ENCODE measurements at places on chromosomes 11 and 22.

GRCh38 chr11:111602865-111603610 is 789 bp downstream of the SIK2 start:
- no peak for DNase-seq

DNA sequence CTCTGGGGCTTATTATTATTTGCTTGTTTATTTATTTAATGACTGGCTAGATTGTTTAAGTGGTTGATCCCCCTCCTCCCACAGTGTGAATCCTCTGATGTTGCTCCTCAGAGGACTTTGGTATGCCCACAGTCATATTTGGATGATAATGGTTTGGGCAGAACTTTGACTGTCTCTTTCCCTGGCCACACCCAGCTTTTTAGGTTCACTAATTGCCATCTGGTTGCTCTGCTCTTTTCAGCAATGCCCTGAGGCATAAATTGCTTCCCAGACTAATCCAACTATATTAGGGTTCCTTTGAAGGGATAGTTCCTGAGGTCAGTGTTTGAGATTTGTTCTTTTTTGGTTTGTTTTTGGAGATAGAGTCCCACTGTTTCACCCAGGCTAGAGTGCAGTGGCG is 99.3 kb upstream of the RRM1 start:
- no peak for DNase-seq

- no peak for DNase-seq
Observed at GRCh38 chr11:83979593-83979992, 693.4 kb upstream of the CCDC90B start.

- DNase-seq, result no peak
Observed at GRCh38 chr22:41779929-41780505, 20.5 kb upstream of the CCDC134 start.

GRCh38 chr22:44396727-44397722 is 84.3 kb upstream of the SHISAL1 start:
- DNase-seq, result no peak

- DNase-seq, result no peak
Observed at GRCh38 chr11:11262171-11262920, 90.7 kb downstream of the CSNK2A3 start.

GRCh38 chr11:97351939-97352338 is 962.1 kb downstream of the JRKL start:
- no peak for DNase-seq

DNA sequence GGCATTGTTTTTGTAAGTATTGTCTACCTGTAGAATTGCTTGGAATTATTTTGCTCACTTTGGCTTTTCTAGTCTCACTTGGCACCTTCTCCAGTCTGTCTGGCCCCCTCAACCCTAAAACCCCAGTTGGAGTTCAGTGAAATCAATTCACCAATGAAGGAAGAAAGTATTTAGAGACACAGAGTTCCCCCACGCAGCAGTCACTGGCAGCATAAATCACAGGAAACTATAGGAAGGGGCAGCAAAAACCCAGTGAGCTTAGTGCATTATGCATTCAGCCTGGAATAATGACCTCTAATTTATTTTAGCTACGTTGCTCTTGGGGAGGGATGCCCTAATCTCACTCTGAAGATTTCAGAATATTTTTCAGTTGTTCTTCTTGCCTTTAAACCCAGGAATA is 204.7 kb upstream of the BLID start:
- no peak for DNase-seq

GRCh38 chr11:64876835-64877341 is 1.5 kb downstream of the EHD1 start:
- DNase-seq, result no peak

- DNase-seq, result no peak
Observed at GRCh38 chr11:88252208-88252607, 77.0 kb upstream of the RAB38 start.

DNA sequence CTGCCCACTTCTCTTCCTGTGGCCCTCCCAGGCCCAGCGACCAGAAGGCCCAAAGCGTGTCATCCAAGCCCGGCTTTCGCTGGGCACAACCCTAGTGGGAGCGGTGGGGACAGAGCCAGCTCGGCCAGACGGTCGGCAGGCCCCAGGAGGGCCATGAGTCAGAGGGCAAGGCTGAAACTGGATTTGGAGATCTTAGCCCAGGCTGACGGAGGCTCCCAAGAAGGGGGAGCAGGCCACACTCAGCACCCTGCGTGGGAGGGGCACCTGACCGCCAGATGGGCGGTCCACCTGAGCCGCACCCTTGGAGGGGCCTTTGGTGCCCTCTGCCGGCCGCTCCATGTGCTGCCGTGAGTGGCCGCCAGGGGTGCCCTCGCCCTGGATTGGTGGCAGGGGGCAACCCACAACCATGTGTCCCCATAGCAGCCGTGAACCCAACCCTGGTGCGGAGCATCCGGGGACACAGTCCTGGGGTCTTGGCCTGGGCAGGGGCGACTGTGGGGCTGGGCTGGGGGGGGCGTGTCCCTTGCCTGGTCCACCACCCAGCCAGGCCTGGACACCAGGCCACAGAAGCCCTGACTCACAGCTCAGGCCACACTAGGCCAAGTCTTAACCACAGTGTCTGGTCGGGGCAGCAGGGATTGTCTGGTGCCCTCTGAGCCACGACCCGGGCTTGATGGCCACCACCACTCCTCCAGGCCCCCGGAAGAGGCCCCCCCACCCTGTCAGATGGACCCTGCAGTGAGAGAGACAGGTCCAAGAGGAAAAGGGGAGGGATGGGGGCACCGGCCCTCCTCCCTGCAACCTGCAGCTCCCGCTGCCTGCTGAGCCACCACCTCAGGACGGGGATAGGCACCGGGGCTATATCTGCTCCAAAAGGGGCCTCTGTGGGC is 19.2 kb upstream of the TALDO1 start:
- no peak for DNase-seq

DNA sequence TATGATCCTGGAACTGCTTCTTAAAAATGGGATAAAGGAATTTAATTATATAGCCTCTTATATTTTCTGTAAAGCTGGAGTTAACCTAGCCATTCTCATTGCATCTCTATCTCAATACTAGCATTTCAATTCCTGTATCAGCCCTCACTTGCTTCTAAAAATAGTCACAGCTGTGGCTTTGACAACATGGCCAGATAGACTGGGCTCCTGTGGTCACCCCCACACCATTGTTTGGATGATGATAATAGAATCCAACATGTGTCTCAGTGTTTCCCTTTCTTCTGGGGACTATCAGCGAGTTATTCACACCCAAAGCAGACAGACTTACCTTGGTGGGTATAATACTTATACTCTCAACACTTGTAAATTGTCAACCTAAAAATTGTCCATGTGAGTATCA is 6.9 kb downstream of the VWA5A start:
- DNase-seq, result no peak

GRCh38 chr11:1832920-1833295 is 1.9 kb upstream of the SYT8 start:
- DNase-seq, result no peak

- DNase-seq, result no peak
Observed at GRCh38 chr11:18721561-18722292, 4.3 kb downstream of the IGSF22 start.

DNA sequence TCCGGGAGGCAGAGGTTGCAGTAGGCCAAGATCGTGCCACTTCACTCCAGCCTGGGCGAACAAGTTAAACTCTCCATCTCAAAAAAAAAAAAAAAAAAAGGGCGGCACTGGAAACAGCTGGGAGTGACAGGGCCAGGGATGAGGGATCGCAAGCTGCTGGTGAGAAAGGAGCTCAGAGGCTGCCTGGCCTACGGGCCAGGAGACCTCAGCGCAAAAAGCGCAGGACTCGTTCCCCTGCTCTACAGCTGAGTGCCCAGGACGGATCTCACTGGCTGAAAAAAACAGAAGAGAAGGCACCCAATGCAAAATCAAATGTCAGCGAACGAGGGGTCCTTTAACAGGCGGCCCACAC is 650 bp upstream of the NUP50 start:
- no peak for DNase-seq

GRCh38 chr11:18727479-18728236 is 1.7 kb upstream of the IGSF22 start:
- DNase-seq, result no peak

DNA sequence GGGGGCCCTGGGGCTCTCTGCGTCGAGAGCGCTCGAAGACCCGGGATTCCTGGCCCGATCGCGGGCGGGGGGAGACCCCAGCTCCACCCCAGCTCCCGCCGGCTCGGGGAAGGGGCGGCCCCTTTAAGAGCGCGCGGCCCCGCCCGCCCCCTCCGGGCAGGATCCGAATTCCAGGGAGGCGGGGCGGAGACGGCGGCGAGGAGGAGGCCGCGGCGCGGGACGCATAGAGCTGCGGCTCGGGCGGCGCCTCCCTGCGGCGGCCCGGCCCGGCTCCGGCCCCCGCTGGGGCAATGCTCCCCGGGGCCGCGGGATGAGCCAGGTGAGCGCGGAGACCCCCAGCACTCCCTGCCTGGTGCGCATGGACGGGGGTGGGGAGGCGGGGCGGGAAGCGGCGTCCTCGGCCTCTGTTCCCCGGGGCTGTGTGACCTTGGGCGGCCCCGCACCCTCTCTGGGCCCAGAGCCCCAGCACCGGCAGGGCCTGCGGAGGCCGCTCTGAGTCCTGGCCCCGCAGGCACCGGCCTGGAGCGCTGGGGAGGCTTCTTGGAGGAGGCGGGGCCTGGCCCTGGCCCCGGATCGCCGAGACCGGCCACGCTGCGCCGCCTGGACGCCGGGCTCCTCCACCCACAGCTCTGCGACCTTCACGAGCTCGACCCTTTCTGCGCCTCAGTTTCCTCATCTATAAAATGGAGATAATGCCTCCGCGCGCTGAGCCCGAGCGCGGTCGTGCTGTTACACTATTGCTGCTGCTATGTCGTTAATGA is 565 bp downstream of the GAS2L1 start:
- DNase-seq, result peak; percentile 34

Data from NCI-H1048 (cell line).